Activated CD4-positive, alpha-beta T cell treated with anti-CD3 and anti-CD28 coated beads, Interleukin-2, amount 50 U/mL, for 24 hours (primary cell): ENCODE measurements at places on chromosomes 4 and X.

- no peak for DNase-seq
Measured at GRCh38 chr4:7915875-7916242, 23.8 kb downstream of the AFAP1 start.

- DNase-seq, result no peak
Measured at GRCh38 chr4:142548491-142548890, 297.6 kb downstream of the INPP4B start.

DNA sequence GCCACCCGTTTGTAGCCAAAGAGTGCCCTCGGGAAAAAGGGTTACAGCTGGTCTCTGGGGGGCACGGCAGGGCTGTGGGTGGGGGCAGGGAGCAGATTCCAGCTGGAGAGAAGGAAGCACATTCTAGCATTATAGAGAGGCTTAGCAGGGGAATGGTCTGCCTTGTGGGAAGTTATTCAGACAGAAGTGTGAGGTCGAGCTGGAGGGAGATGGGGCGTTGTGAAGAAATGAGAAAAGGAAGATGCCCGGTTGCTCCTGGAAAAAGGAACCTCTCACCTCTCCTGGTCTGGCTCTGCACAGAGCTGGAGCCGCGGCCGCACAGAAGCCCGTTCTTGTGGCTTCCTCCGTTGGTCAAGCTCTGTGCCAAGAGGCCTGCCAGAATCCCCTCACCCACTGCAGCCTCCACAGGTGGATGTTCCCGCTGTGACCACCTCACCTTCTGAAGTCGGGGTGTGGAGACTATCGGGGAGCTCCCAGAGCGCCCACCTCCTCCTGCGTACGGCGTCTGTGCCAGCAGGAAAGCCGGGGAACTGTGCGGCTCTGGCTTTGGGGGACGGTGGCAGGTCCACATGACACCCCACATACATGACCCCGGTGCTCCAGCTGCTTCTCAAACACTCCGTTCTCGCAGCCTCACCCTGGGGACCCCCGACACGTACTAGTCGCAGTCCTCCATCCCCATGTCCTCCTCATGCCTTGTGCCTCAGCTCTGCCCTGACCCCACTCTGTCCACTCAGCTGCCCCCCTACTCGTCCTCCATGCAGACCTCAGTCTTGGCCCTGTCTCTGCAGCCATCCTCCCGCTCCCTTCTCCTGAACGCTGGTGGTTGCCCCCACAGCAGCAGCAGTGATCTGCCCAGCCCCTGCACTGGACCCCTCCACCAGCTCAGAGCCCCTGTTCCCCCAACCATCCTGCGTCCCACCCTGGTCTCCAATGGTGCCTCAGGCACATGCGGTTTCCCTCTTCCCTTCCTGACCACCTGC, 52.2 kb upstream of the HGFAC start:
- no peak for DNase-seq

GRCh38 chr4:15963576-15963975, 601 bp upstream of the FGFBP2 start:
- no peak for DNase-seq

- DNase-seq, result no peak
Measured at GRCh38 chrX:103396186-103396585, 19.8 kb downstream of the BEX3 start.

DNA sequence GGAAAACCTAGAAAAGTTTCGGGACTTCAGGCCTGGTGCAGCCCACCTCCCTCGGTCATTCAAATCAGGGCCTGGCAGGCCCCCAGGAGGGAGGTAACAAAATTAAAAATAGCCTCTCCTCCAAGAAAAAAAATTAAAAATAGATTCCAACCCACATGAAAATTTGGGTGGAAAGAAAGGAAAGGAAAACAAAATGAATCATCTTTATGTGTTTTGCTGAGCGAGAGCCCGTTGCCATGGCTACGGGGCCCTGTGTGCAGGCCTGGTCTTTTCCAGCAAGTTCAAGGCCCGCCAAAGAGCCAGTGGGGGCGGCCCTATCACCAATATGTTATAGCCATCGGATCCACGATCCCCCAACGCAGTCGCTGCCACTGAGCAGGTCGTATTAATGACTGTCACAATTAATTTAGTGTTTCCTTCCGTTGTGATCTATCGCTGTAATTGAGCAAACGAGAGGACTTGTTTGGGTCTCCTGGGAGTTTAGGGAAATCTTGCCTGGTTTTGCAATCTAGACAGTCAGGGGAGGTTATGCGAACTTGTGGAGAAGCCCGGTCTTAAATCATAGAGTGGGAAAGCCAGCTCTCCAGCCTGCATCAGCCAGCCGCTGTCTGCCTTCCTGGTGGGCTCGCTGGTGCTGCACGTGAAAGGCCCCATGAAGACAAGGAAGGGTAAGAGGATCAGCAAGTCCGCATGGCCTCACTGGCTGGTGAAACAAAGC, 452.4 kb downstream of the BCOR start:
- no peak for DNase-seq

DNA sequence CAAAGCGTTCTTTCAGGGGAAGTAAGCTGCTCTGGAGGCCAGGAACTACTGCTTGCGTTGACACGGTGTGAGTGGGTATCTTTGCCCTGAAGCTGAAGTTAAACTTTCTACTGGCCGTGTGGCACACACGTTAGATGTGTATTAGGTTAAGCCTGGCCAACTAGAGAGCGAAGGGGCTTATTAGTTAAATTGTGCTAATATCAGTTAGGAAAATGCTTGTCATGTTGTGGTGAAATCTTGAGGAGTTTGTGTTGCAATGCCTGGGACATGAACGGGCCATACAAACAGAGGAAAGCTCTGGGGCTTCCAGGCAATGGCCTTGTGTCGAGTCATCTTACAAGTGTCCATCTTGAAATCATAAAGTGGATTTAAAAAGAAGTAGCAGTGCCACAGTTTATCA, 62.6 kb downstream of the NSUN7 start:
- DNase-seq, result no peak

DNA sequence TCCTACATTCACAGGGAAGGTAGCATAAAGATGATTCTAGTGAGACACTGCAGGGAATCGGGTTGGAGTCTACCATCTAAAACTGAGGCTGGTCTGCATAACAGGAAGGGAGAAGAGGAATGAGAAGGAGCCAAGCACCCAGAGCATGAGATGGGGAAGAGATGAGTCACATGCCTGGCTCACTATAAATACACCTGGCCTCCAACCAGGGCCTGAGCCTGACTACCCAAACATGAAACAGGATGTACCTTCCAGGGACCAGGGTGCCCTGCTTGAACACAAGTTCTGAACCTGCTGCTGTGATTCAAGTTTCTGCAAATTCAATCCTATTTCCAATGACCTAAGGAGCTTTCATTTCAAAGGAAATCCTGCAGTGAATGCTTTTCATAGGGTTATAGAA, 24.9 kb downstream of the CD99L2 start:
- DNase-seq, result no peak

DNA sequence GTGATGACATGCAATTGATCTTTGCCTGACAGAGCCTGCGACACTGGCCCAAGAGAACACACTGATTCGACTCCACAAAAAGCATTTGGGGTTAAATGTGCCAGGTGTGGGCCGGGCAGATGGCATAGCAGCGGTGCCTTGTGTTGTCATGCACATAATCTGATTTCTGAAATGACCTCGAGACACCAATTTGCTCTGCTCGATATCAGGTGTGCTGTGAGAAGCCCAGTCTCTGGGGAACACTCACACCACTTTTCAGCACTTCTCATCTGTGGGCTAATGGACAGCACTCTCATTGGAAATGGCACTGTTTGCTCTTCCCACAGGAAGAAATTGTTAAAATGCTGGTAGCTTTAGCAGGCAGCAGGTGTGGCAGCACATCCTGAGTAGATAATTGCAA, 738.3 kb upstream of the TENM3 start:
- DNase-seq, result no peak
